ENCODE measurements at places on chromosomes 5 and 9. TPM values are rescaled to one million over a fixed set of nuclear protein-coding genes. Genes with fewer than 3 reads are reported as not detected.

C1QTNF2 gene
- total RNA-seq = not detected

PHF24 gene
- not detected for total RNA-seq

GRCh38 chr5:141640698-141641097, 3.9 kb downstream of the RELL2 start:
- no peak for DNase-seq

GRCh38 chr9:26260238-26260637, 582.0 kb upstream of the TUSC1 start:
- DNase-seq = no peak

DNA sequence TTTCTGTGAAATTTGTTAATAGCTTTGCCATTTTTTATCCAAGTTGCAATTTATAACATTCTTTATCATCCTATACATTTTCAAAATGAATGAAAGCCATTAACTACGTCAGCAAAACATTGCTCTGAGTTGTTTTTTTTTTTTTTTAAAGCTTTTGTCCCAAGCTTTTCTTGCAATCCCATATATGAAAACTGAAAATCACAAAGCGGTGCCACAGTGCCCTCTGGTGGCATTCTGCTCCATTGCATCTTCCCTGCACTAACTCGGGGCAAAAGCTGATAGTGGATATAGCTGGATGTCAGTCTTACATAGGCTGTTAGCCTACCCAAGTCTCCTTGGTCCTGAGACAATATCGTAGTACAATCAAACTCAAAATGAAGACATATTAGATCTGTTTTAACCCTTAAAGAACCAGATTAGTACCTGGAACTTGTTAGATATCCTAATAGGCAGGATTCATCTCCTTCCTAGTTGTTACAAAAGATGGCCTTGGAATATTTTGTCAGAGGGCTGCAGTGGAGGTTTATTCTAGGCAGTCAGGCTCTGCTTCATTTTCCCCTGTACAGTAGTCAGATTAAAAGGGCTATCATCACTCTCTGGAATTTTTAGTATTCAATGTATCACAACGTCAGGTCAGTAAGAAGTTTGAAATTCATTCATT, 669.9 kb downstream of the PTPRD start:
- DNase-seq = peak; percentile 13

- DNase-seq = no peak
These were observed 108.7 kb downstream of the HSD17B3 start for GRCh38 chr9:96193236-96193755.

PLEKHG4B gene
- 0.05 TPM for total RNA-seq

- DNase-seq = no peak
These were observed 342.4 kb downstream of the FGF10 start for GRCh38 chr5:44046619-44047364.

DNA sequence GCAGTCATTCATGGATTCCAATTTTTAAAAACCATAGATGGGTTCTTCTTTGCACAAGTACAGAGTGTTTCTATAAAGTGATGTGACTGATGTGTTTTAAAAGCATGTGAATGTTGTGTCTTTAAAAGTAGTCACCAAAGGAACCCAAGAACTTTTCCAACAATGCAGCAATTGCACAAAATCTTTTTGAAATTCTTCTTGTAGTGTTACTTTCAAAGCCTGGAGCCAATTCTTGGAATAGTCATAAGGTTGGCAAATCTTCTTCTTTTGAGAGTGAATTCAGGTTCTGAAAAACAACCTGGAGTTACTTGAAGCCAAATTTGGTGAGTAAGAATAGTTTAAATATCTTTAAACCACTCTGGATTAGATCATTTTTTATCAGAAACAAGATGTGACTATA, 10.5 kb downstream of the GRAMD2B start:
- DNase-seq = no peak

DNA sequence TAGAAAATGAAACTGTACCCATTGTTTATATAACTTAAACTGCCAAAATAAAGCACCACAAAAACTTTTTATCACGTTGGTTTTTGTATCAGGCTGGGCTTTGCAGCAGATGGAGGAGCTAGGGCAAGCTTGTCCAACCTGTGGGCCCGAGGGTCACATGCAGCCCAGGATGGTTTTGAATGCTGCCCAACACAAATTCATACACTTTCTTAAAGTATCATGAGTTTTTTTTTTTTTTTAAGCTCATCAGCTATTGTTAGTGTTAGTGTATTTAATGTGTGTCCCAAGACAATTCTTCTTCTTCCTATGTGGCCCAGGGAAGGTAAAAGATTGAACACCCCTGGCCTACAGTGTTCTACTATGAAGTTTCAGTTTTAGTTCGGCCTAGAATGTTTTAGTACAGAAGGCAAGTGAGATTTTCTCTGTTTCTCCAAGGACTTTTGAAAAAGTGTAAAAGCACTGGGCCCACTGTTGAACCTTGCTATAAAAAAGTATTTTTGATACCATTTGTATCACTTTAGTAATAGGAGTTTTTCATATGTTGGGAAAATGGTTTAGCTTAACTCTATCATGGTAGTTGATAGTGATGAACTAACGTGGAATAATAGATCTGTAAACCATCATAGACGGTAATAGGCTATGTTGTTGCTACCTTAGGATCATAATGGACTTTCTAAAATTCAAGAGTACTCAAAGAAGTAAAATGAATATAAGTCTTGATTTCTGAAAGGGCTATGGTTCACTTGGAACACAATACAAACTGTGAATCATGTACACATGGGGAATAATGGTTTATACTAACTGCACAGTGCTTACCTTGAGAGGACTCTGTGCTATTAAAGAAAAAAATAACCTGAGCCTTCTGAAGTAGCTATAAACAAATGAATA, 2.9 kb downstream of the CDKN2A start:
- DNase-seq = no peak

DNA sequence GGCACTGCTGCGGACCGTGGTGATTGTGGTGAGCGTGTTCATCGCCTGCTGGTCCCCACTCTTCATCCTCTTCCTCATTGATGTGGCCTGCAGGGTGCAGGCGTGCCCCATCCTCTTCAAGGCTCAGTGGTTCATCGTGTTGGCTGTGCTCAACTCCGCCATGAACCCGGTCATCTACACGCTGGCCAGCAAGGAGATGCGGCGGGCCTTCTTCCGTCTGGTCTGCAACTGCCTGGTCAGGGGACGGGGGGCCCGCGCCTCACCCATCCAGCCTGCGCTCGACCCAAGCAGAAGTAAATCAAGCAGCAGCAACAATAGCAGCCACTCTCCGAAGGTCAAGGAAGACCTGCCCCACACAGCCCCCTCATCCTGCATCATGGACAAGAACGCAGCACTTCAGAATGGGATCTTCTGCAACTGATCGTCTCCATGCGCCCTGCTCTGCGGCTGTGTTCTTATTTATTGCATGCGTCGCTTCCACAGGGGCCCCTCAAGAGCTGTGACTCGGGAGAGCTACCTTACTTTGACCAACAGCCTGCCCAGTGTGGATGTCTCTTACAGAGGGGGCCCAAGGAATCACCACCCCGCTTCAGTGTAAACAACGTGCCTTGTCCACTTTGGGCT, 10.8 kb downstream of the S1PR3 start:
- no peak for DNase-seq

ANKRD31 gene
- total RNA-seq = not detected

GRCh38 chr5:39547553-39548154, 122.9 kb upstream of the DAB2 start:
- no peak for DNase-seq

DNA sequence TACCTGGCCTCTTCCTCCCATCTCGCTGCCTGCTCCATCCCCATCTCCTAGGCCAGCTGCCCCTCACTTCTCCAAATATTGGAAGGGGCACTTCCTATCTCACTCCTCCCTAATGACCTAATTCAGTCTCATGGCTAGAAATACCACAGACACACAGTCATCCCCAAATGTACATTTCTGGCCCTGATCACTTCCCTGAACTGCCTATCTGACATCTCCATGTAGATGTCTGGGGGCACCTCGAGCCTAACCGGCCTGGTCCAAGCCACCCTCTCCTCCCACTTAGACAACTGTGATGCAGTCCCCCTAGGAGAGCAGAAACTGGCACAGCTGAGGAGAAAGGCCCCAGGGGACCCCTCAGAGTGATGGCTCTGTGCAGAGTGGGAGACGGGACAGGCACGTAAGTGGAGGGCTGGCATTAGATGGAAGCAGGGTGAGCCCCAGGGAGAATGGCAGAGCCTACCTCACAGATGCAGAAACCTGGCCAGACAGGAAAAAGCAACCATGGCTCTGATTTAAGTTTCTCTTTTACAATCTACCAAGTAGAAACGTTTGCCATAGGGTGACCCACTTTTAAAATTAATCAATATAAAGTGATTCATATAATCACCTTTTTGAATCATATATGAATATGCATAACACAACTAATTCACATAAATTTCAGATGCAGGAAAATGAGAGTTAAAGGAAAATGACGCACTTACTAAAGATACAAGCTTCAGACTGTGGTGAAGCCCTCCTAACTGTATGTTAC, 22.1 kb downstream of the CAMSAP1 start:
- DNase-seq = no peak

- DNase-seq = peak; percentile 24
These were observed 83.3 kb upstream of the CCDC112 start for GRCh38 chr5:115379622-115380344.

GRCh38 chr9:99911600-99911999, 5.1 kb downstream of the STX17 start:
- no peak for DNase-seq

DNA sequence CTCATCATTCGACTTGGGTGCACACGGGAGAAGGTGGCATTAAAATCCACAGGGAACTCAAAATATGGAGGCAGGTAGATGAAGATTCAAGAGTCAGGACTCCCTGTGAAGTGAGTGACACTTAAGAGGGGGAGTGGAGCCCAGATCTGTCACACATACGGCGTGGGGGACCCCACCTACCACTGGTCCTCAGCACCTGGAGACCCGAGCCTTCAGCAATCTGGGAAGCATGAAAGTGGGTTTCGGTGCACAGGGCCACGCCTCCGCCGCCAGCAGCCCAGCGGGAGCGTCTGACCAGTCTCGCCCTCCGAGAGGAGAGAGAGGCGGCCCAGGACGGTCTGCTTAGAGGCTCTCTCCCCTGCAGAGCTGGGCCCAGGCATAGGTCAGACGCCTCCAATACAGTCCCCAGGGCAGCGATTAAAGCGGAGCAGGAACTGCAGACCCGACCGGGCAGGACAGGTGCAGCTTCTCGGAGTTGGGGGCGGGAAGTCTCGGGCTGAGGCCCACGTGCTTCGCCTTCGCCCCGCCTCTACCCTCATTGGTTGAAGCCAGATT, 639 bp upstream of the SLC2A8 start:
- DNase-seq = no peak

ZFP2 gene
- not detected for total RNA-seq

- DNase-seq = no peak
These were observed 23.0 kb upstream of the GLE1 start for GRCh38 chr9:128481561-128481960.

- no peak for DNase-seq
These were observed 48.6 kb upstream of the SLCO6A1 start for GRCh38 chr5:102547141-102548035.

GRCh38 chr9:121672213-121672612, 20.8 kb downstream of the DAB2IP start:
- no peak for DNase-seq

DRD1 gene
- total RNA-seq = not detected

PCDHB15 gene
- not detected for total RNA-seq

- no peak for DNase-seq
These were observed 2.5 kb upstream of the RHOBTB3 start for GRCh38 chr5:95728494-95729114.

DNA sequence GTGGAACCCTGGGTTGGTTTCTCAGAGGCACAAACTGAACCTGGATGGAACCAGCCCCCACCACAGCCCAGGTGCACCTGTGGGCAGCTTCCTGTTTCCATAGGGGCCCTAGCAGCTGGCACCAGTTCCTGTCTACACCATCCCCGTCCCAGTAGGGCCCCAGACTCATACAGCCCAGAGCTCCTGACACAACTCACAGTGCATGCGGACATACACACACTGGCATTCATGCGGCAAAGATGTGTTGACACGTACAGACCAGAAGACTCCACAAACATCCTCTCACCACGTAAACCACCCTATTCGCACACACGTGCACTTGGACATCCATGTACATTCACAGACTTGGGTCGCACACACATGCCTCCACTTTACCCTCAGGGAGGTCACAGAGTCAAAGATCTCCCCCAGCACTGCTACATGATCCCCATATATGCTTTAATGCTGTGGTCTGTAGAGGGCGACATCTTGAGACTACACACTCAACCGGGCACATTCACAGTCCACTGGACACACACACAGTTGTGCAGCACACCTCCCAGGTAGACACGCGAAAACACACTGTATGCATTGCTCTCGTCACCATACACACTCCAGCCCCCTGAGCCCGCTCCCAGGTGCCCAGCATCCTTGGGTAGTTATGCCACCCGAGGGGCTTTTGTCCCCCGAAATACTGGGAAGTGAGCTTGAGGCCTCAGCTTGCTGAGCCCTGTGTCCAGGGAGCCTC, 22.4 kb downstream of the CXXC5 start:
- peak; percentile 90 for DNase-seq

GRCh38 chr5:93721511-93721910, 19.9 kb downstream of the POU5F2 start:
- no peak for DNase-seq

- no peak for DNase-seq
These were observed 34.3 kb upstream of the RNF130 start for GRCh38 chr5:180105827-180106312.

PRRT1B gene
- total RNA-seq = not detected

DNA sequence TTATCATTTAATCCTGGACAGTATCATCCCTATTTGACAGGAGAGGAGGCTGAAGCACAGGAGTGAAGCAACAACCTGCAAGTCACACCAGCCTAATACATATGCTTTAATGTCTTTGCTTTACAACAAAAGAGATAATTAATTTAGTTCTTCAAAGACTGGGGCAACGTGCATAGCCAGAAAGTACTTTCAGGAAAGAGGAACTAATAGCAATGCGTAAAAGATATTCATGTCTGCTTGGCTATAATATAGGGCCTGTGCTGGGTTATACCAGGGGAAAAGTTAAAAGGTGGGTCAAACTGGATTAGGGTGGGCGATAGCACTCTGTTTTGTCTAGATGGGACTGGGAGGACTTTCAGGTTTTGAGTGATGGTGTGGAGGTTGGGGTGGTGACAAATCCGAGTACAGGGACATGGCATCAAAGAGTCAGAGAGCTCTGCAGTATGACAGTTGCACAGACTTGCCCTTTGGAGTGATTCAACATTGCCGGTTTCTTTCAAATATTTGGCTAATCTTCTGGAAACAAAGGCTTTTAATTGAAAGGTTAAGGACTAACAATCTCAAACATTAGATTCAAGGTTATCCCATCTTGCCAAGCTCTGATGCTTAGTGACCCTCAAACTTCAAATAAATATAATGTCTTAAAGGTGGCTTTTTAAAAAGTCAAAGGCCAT, 11.9 kb downstream of the DAB2 start:
- no peak for DNase-seq

GRCh38 chr5:149930749-149931574, 13.6 kb downstream of the PDE6A start:
- DNase-seq = no peak

GRCh38 chr5:89596821-89597220, 713.8 kb upstream of the MEF2C start:
- no peak for DNase-seq

- no peak for DNase-seq
These were observed 1276.9 kb upstream of the WWC1 start for GRCh38 chr5:167014401-167015056.
